ENCODE measurements at places on chromosomes 3 and 15.

DNA sequence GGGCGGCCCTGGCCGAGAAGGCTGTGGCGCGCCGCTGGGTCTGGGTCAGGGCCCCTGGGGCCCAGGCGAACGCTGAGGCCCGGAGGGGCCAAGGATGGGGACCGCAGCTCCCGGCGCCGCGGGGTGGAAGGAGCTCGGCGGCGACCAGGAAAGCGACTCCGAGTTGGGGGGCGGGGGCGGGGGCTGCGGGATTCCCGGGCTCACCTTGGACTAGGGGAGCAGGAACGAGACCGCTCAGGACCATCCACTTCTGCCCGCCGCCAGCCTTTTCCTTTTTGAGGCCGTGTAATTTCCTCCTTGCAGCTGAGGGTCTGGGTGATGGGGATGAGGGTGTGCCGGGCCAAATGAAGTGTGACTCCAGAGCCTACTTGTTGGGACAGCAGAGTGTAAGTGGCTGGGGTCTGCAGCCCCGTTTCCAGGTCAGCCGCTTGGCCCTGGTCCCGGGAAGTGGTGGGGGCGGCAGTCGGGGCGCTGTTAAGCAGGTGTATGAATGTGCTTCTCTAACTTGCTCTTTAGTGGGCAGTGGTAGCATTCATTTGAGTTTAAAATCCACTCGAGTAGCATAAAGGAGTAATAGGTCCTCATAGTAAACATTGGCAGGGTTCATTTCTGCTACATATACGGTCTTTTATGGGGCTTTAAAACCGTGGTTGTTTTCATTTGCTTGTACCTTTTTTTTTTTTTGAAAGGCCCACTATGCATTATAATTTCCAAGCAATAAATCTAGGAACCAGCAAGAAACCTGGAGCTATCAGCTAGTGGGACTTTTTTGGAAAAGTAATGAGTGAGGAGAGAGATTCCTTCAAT is 717 bp downstream of the PXK start:
- no peak for DNase-seq

- no peak for DNase-seq
These were observed 10.6 kb upstream of the LEO1 start for GRCh38 chr15:51982013-51982769.

DNA sequence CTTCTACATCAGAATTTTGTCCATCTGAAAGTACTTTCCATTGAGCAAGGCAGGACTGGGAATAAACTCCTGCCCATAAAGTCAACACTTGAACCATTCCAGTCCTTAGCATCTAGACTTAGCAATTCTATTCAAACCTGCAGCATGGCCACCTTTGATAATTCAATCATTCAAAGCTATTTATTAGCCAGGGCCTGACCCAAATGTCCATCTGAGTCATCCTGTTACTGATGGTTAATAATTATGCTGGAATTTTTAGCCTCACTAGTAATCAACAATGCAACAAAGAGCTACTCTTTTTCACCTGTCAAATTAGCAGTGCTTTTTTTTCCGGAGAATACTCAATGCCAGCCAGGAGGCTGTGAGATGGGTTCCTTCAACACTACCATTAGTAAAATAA is 72.7 kb upstream of the SNRK start:
- DNase-seq, result no peak

DNA sequence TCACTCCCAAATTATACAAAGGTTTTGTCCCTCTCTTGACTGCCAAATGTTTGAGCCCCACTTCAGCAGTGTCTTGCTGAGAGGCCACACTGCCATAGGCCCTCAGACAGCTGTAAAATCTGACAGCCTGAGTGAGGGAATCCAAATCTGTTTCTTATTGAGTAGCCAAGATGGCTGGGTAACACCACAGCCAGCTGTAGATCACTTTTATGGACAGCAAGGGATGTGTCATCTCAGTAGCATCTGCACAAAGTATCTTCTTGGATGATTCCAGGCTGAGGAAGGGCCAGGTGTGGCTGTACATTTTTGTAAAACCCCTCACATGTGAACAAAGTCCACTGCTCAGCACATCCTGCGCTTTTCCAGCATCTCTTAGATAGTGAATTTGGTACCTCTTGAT is 237.0 kb upstream of the LRTM1 start:
- no peak for DNase-seq

GRCh38 chr3:74639681-74640080 is 25.2 kb upstream of the CNTN3 start:
- DNase-seq, result no peak

- no peak for DNase-seq
These were observed 170.3 kb downstream of the MOBP start for GRCh38 chr3:39637807-39638206.

DNA sequence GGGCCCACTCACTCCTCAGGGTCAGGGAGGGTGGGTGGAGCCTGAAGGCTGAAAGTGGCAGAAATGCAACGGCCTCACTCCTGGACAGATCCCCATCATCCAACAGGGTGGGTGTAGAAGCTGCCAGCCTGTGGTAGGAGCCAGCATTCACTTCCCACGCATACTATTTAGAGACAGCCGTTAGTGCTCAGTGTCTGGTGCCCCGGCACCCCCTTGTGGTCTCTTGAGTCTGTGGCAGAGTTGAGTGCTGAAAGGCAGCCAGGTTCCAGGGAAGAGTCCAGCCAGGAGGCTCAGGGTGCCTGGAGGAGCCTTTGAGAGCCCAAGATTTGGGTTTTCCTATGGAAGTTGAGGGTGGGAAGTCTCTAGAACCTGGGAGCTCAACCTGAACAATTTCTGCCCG is 2.1 kb upstream of the GNAT1 start:
- peak; percentile 72 for DNase-seq

DNA sequence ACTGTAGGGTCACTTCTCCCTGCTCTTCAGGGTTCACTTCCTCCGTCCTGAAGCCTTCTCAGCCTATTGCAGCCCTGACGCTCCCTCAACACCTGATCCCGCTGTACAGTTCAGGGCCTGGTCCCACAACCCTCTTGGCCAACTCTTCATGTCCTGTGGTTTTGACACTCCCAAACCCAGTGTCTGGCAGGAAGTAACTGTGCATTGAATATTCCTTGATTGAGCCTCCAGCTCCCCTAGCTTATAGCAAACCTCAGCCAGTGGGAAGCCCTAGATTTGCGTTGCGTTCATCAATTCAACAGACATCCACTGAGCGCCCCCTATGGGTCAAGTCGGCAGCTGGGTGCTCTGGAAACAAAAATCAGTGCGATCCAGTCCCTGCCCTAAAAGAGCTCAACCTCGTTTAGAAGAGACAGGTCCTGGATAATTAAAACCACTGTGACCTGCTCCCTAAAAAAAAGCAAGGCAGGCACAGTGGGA is 13.5 kb downstream of the UBAP1L start:
- peak; percentile 68 for DNase-seq

DNA sequence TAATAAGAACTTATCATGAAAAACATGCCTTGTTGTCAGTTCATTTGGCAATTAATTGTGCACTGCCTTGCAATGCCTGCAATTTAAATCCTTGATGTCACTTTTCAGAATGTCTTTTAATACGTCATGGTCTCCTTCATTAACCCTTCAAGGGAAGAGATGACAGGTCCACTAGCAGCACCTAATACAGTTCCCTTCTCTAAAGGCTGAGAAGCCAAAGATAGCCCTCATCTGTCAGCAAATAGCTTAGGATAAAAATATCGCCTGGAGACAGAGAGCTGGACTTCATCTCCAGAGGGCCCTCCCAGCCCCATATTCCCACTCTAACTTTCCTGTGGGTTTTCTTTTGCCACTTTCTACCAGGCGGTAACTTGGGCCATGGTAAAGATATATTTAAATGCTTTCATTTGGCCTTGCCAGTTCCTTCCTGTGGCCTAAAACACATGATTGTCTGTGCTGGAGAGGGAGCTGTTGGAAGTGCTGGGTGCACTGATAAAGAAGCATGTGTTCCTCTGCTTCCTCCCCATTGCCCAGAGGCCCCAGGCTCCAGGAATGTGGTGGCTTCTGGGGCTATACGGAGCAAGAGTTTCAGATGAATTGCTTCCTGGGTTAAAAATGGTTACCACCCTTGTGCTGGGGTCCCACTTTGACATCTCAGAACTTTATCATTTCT is 76.3 kb upstream of the UMPS start:
- DNase-seq, result no peak

DNA sequence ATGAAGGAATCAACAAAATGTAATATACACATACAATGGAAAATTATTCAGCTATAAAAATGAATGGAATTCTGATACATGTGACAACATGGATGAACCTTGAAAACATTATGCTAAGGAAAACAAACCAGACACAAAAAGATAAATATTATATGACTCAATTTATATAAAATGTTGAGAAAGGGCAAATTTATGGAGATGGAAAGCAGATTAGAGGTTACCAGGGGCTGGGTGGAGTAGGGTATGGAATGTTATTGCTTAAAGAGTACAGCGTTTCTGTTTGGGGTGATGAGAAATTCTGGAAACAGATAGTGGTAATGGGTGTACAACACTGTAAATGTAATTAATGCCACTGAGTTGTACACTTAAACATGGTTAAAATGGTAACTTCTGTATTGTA is 50.9 kb downstream of the EMC4 start:
- no peak for DNase-seq

DNA sequence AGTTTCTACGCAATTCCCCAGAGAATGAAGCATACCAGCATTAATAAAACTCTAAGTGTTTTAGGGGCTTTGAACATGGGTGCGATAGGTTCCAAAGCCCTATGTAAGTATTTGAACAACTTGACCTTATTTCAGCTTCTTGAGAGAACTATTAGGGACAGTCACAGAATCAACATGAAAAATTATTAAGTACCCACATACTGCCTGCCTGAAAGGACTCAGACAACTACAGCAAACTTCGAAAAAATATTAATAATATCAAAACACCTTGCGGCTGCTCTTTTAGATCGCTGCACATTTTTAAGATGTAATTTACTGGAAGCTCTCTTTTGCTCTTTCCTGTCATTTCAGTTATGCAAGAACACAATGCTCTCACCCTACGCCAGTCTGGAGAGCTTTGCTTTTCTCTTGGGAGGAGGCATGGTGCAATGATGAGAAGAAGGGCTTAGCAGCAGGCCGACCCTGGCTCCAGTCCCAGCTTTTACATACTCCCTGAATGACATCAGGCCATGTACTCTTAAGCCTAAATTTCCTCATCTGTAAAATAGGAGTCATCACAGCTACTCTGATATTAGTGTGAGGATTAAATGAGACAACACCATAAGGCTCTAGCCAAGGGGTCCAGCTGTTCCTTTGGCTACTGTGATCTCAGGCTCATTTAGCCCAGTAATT is 640.7 kb downstream of the FHIT start:
- DNase-seq, result no peak

DNA sequence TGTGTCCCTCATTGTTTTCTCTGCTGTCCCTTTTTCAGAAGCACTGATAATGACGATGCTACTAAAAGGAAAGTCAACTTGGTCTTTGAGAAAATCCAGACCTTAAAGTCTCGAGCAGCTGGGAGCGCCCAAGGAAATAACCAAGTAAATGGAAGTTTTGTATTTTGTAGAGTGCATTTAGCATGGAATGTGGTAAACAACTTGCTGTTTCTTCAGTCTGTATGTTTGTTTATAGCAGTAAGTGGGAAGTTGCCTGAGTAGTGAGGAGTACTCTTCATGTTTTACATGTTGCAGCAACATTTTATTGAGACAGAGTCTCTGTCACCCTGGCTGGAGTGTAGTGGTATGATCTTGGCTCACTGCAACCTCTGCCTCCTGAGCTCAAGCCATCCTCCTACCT is 66.0 kb downstream of the CGNL1 start:
- no peak for DNase-seq

DNA sequence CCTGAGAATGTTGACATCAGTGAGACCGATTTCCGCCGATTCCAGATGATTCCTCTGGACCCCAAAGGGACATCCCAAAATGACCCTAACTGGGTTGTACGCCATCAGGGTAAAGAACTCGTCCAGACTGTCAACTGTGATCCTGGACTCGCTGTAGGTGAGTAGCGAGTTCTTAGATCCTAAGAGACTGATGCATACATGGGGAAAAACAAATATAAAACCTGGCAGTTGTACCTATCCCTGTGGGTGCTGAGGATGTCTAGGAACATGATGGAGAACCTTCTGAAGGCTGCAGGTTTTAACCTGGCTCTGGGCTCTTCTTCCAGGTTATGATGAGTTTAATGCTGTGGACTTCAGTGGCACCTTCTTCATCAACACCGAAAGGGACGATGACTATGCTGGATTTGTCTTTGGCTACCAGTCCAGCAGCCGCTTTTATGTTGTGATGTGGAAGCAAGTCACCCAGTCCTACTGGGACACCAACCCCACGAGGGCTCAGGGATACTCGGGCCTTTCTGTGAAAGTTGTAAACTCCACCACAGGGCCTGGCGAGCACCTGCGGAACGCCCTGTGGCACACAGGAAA is 12.3 kb downstream of the THBS1 start:
- no peak for DNase-seq

GRCh38 chr15:40942878-40943277 is 10.4 kb upstream of the CHAC1 start:
- no peak for DNase-seq

GRCh38 chr3:124698030-124698770 is 32.1 kb upstream of the UMPS start:
- DNase-seq, result no peak

GRCh38 chr3:24156466-24156865 is 211.4 kb downstream of the NR1D2 start:
- no peak for DNase-seq

DNA sequence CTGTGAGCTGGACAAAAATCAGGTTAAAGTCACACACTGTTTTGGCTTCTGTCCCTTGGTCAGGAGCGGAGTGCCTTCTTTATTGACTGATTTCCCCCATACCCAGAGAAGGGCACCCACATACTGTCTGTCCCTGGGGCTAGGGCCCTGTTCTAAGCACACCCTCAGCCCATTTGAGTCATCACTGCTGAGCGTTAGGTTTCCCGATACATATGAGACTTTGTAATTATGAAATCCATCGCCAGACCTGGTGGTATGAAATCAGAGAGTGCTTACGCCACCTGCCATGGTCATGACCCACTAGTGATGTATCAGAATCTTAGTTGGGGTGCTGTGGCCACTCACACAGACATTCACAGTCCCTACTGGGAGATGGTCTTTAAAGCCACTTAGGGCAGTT is 96.8 kb downstream of the CHDH start:
- DNase-seq, result no peak

GRCh38 chr3:158050461-158050860 is 55.8 kb downstream of the SHOX2 start:
- no peak for DNase-seq

- DNase-seq, result peak; percentile 25
These were observed 82.1 kb downstream of the ATP2B2 start for GRCh38 chr3:10423171-10423882.

DNA sequence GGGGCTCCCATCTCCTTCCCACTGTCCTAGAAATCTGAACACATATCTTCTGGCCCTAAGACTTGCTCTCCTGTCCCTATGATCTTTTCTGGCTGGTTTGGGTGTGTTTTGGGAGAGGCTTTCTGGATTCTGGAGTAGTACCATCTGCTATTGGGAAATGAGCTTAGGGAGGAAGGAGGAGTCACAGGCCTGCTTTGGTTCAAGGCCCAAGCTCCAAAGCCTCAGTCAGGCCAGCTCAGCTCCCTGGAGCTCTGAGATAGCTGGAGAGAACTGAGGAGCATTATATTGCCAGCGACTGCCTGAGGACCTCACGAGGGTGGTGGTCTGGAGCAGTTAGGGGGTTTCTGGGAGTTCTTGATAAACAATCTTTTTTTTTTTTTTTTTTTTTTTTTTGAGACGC is 18.7 kb downstream of the RASGRF1 start:
- no peak for DNase-seq

- peak; percentile 74 for DNase-seq
These were observed 70.4 kb downstream of the KLF13 start for GRCh38 chr15:31396881-31397560.

- DNase-seq, result no peak
These were observed 22.2 kb upstream of the IQSEC1 start for GRCh38 chr3:13095408-13095937.

GRCh38 chr15:38531509-38531908 is 33.1 kb downstream of the RASGRP1 start:
- DNase-seq, result no peak

Data from iPS DF 6.9 (cell line).